ENCODE measurements at places on chromosomes 7 and 10.

DNA sequence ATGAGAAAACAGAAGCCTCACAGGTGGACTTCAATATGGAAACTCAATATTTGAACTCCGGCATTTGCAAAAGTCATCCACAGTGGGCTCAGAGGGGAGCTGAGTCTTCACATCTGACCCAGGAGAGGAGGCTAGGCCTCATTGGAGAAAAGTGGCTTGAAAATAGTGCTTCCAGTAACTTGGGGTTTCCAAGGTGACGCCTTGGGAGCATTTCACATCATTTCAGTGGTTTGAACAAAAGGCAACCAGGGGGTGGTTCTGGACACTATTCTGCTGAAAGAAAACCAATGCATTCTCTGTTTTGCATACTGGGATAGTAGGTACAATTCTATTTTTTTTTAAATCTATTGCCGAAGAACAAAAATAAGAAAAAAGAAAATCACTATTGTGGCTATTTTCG is 599.2 kb upstream of the POM121L12 start:
- no peak for DNase-seq

- no peak for DNase-seq
These were observed 60.1 kb upstream of the GNA12 start for GRCh38 chr7:2904202-2904601.

- DNase-seq, result no peak
These were observed 99.6 kb downstream of the LMBR1 start for GRCh38 chr7:156793334-156793733.

DNA sequence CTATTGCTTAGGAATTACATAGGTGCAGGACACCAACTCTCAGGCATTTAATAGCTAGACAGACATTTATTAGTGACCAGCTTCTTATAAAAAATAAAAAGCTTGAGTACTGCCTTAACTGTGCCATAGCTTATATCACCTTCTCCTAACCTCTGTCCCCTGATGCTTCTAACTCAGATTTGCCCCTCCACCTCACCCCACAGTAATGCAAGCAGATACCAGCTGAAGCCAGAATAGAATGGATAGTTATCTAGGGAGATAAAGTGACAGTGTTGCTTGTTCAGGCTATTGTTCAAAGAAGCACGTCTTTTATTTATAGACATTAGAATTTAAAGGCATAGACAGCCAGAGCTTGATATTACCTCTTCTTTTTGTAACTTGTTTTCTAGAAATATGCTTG is 99.6 kb upstream of the GLCCI1 start:
- no peak for DNase-seq

- DNase-seq, result peak; percentile 21
These were observed 67.6 kb downstream of the TMEM130 start for GRCh38 chr7:98802088-98802780.

- no peak for DNase-seq
These were observed 30.8 kb downstream of the OTUD1 start for GRCh38 chr10:23469596-23470237.

Data from activated T-cell treated with anti-CD3 and anti-CD28 coated beads for 48 hours (primary cell).